ENCODE measurements at places on chromosomes 7 and 10.

DNA sequence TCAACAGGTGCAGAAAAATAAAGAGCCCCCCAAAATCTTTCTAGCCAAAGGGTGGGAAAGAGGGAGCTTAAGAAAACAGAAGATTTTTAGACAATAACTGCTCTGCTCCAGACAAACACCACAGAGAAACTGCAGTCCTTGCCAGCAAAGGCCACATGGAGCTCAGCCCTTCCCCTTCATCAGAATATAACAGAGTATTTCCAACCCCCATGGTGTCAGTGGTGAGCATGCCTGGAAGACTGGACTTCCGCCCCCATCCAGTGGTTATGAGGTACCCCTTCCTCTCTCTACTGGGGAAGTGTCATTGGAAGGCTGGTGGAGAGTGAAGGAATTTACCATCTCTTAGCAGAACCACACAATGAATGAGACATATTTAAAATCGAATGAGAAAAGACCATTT, 1007.3 kb upstream of the CELF2 start:
- no peak for DNase-seq

DNA sequence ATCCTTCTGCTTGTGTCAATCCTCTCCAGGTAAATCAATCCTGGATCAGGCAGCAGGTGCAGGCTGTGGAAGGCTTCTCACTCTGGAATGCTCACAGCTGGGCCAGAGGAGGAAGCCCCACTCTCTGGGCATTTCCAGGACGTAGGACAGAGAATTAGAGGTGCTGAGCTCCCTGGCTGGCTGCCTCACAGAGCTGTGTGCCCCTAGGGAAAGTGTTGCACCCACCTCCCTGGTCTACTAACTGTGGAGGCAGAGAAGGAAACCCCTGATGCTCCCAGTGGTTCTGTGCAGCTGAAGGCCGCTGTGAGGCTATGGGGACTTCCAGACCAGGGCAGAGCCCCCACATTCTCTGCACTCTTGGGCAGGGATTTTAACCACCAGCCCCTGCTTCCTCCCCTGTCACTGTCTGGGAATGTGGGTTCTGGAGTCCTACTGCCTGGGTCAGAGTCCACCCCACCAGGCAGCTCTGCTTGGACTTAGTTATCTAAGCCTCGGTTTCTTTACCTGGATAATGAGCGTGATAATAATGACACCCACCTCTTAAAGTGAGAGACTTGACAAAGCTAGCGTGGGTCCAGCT, 73.5 kb upstream of the EEPD1 start:
- DNase-seq: no peak

DNA sequence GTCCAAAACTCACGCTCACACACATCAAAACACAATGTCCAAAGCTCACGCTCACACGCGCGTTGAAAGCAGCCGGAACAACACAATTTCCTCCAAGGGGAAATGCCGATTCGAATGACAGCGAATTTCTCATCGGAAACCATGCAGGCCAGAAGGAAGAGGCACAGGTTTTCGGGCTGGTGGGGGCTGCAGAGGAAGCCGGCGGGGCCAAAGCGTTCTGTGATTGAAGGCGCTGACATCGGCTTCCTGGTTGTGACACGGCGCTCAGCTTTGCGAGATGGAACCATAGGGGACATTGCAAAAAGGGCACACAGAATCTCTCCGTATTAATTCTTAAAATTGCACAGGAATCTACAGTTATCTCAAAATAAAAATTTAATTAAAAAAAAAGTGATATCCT, 61.3 kb downstream of the FOXL3 start:
- DNase-seq: no peak

- no peak for DNase-seq
Measured at GRCh38 chr10:14382022-14382421, 51.3 kb upstream of the FRMD4A start.

DNA sequence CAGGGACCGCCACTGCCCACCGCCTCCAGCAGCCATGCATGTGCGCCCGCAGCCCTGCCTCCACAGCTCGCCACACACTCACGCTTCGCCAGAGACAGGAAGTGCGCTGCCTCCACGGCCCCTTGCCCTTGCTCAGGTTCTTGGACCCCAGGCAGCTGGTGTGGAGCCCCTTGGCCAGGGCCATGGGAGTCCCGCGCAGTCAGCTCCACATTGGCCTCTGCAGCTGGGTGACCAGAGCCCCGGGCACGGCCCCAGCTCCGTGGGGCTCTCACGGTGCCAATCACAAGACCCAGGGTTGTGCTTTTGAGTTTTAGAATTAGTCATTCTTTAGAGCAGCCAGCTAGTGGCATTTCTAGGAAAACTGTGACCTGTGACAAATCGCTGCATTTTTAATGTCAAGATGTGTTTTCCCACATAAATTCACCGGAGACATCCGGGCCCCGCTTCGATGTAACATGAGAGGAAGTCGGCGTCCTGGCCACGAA, 4.3 kb upstream of the UTF1 start:
- no peak for DNase-seq

DNA sequence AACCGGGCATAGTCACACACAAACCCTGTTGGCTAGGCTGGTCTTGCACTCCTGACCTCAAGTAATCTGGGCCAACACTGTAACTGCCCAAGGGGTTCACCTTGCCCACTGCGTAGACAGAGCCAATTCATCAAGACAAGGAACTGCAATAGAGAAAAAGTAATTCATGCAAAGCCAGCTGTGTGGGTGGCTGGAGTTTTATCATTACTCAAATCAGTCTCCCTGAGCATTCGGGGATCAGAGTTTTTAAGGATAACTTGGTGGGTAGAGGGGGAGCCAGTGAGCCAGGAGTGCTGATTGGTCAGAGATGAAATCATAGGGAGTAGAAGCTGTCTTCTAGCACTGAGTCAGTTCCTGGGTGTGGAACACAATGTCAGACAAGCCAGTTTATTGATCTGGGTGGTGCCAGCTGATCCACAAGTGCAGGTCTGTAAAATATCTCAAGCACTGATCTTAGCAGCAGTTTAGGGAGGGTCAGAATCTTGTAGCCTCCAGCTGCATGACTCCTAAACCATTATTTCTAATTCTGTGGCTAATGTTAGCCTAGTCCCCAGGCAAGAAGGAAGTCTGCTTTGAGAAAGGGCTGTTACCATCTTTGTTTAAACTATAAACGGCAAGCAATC, 15.6 kb upstream of the FXYD4 start:
- DNase-seq: no peak

GRCh38 chr7:77822269-77822668, 23.7 kb downstream of the PHTF2 start:
- DNase-seq: no peak

GRCh38 chr10:124217906-124218804, 124.8 kb upstream of the CHST15 start:
- peak; percentile 67 for DNase-seq

DNA sequence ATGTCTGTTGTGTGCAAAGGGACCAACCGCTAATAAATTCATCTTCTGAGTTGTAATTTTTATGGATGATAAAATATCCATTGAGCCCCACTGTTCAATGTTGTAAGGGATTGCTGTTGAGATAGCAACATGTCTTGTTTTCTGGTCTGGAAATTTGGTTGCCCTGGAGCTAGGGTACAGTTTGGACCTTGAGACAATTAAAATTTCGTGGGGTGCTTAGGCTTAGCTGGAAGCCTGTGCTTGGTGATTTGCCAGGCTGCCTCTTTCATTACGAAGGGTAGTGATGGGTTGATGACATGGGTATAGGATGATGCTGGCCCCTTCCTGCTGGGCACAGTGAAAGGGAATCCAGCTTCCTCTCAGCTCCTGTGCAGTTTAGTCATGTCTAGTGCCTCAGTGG, 43.6 kb downstream of the PLCE1 start:
- DNase-seq: no peak

DNA sequence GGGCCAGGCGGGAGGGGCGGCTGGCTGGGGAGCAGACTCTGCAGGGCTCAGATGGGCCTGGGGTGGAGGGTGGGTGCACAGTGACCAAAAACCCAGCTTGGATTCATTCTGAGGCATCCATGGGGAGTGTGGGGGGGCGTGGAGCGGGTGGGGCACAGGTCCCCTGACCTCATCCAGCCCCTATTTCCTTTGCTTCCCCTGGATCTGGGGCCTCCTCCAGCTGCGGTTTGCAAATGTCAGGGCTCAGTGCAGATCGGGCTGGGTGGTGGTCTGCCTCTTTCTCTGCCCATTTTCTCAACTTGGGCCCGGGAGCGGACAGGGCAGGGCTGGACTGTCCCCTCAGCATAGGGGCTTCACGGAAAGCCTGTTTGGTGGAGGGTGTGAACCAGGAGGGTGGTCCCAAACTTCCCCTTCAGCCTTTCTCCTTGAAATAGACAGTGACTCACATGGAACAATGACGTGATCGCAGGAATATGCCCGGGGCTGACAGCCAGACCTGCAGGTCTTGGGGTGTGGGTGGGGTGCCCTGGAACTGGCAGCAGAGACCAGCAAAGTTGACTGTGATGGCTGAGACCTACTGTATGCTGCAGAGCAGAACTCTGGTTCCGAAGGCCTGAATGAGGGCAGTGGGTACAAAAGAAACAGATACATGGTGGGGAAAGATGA, 72.9 kb upstream of the PODXL start:
- DNase-seq: no peak

DNA sequence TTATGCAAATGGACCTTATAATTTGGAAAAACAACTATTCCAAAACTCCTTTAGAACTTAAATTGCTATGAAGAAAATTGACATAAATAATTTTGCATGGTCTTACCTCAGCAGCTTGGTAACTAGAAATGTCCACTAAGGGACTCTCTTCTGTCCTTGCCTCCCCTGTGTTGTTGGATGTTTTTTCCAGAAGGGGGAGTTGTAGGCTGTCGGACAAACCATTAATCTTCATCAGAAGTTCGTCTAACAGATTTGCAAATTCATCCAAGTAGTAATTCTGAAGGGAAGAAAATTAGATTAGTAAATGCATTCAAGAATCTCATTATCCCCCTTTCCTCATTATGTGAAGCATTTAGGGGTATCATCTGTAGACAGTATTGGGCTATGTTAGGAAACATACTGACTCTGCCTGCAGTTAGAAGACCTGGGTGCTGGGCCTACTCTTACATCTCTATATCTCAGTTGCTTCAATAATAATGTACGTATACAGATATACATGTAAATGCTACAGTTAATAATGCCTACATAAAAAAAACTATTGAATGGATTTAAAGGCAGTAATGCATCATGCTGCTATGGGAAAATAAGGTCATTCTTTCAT, 155.6 kb downstream of the PKD1L1 start:
- no peak for DNase-seq

DNA sequence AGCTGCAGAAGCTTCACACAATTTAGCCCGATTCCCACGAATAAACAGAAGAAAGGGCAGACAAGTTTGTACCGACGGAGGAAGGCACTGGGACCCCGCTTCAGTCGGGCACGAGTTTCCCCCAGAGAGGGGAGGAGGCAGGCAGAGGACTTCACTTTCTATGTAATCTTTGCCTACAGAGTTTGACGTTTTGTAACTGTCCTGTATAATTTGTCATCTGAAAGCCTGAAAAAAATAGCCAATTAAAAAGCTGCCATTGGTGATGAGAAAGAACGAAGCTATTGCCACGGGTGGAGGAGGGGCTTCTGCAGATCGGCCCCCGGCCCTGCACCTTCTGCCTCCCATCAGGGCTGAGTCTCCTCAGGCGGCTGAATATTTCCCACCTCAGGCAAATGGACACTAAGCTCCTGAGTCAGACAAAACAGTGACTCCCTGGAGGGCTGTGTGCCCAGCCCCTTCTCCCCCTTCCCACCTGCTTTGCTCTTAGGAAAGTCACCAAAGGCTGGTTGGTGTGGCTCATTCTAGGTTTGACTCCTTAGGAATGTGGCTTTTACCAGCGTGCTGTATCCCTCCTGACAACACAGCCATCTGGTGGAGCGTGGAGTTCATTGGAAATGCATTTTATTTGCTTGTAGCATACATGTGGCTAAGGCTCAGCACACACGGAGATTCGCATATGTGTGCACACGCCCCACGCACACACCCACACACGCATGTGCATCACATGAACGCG, 117.4 kb downstream of the VIPR2 start:
- peak; percentile 43 for DNase-seq

GRCh38 chr7:41880107-41880506, 177.2 kb upstream of the INHBA start:
- DNase-seq: no peak

DNA sequence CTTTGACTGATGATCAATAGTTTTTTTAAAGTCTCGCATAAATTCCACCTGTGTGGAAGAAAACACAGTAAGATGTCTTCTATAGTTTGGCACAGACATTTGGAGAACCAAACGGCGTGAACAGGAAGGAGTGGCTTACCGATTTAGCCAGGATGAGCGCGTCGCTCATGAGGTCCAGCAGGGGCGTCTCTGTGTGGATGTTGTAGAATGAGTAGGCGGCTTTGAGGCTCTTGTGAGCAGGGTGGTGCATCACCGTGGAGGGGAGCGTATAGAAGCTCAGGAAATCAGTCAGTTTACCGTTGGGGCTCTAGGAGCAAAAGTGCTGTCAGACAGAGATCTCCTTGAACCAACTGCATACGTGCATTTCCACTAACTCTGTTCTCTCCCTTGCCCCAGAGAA, 15.5 kb downstream of the RPP38 start:
- no peak for DNase-seq

GRCh38 chr10:88980247-88980646, 10.4 kb upstream of the FAS start:
- DNase-seq: no peak

- no peak for DNase-seq
Measured at GRCh38 chr10:110307805-110308204, 3.1 kb upstream of the SMNDC1 start.

DNA sequence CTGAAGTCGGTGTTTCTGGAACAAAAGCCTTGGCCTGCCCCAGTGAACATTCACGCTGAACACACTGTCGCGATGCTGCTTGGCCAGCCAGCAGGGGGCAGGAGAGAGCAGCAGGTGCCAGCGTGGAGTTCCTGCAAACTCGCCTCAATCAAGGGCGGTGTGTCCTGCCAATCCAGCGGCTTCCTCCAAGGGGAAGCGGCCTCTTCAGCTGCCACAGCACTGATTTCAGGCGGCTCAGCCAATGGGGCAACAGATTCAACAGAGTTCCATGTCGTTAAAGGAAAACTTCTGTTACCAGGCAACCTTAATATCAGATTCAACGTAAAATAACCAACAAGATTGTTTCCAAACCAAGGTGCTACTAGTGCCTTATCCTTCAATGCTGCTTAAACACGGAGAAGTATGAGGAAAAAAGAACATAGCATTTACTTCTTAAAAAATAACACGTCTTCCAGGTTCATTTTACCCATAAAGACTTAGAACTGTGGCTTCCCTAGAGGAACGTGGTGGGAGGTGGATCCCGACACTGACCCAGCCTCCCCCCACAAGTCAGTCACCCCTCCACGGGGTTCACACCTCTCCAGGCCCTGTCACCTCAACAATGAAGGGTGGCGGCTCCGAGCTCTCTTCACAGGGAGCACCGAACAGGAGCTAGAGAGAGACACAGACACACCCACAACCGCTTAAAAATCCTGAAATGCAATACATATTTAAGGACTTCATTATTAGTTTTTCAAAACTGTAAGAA, 178.2 kb downstream of the DIP2C start:
- peak; percentile 97 for DNase-seq

- no peak for DNase-seq
Measured at GRCh38 chr7:73644688-73645286, 20.5 kb upstream of the MLXIPL start.

DNA sequence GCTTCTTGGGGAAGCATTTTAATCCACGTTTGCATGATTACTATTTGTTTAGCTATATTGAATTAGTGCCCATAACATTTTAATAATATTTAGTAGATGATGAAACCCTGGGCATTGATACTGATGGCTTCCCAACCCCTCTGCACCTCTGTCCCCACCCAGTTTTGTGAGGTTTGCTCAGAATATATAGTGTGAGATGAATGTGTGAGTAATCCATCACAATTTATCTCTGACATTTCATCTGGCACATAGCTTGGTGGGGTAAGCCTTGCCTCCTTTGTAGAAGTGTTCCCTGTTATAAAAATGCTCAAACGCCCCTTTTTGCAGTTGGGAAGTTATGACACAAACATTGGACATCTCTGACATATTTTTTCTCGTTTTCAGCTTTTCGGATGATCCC, 104.2 kb downstream of the WNT2 start:
- DNase-seq: no peak
